C1 segment of cervical spinal cord (tissue), 14 donors: ENCODE measurements at places on chromosomes 11 and 22.

DNA sequence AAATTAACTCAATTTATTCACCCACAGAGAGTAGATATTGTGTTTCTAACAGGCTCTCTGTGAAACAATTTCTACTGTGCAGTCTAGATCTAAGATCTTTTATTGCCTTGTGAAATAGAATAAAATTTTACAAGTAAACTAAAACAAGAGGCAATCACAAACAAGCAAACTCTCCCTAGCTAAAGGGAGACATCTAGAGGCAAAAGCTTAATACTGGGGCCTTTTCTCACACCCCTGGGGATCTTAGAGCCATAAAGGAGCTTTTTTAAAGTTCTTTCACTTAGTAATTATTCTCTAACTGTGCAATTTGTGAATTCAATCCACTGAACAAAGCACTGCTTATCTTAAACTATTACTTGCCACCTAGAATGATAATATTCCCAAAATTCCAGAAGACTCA, 19.7 kb downstream of the ALG9 start:
- no peak for DNase-seq

GRCh38 chr22:33393432-33393831, 335.3 kb upstream of the SYN3 start:
- DNase-seq: no peak

- no peak for DNase-seq
Observed at GRCh38 chr11:75142714-75143419, 8.0 kb upstream of the SLCO2B1 start.

GRCh38 chr11:65615950-65616574, 486 bp downstream of the PCNX3 start:
- no peak for DNase-seq

DNA sequence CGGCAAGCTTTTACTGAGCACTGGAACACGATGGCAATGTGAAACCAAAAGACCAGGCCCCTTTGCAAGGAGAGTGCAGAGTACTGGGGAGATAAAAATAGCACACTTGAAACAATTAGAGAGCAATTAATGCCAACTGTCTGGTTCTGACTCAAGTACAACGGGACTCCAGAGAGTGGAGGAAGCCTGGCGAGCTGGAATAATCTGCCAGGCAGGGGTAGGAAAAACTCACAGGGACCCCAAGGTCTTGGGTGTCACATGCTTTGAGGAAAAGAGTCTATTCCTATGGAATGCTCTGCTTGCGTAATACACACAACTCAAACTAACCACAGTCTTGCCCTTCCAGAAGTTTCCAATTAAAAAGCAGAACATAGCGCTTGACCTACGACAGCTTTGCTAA, 113.0 kb upstream of the CLMP start:
- DNase-seq: no peak

- DNase-seq: no peak
Observed at GRCh38 chr22:41387341-41387740, 5.6 kb downstream of the TEF start.

DNA sequence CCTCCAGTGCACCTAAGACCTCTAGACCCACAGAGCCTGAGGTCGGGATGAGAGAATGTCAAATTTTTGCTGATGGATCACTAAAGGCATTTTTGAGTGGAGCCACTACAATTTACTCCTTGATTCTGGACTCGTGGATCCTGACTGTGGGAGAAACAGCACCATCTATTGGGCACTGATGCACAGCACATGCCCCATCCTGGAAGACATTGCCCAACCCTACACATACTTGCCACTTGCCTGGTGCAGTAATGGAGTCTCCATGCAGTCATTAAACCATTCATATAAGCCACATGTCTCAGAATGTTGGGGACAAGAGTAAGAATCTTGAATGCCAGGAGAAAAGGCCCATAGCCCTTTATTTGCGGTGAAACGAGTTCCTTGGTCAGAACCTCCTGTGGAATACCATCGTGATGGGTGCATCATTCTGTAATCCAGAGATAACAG, 103.9 kb downstream of the GGTLC2 start:
- DNase-seq: peak; percentile 2

- no peak for DNase-seq
Observed at GRCh38 chr11:101336858-101337257, 207.2 kb upstream of the PGR start.

DNA sequence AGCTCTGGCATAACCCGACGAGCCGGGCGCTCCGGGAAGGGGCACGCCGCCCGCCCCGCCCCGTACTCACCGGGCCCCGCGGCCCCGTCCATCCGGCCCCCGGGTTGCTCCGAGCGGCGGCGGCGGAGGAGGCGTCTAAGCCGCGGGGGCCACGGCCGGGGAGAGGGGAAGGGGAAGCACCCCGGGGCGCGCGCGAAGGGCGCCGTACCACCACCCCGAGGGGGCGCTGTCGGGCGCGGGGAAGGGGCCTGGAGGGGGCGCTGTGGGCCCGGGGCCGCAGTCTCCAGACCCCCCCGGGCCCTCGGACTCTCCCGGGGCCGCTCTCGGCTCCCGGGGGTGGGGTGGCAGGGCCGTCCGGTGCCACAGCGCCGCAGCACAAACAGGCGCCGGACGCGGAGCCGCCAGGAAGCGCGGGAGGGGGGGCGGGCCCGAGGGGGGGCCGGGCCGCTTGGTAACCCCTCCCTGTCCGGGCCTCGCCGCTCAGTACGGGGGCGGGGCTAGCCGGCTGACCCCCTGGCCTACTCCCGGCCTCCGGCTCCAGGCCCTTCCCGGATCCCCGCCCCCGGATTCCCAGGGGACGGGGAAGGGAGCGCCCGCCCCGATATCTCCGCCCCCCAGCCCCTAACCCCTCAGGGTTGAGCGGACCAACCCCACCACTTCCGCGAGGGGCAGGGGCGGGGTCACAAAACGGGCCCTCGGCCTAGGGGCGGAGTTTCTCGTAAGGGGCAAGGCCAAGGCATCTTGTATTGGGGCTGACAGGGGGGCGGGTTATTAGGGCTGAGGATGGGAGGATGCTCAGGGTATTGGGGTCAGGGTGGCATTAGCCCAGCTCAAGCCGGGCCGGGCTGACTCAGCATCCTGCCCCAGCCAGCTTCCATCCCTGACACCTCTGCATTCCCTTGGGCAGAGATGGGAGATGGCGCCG, at the start of the genes EML3 and ROM1:
Gene EML3, minus strand, starts transcription at position 410 of the 925 bp plus-strand sequence. Its CDS starts 318 bp downstream, at position 92.
Gene ROM1, plus strand, starts transcription at position 892 of the 925 bp plus-strand sequence. Its CDS starts 25 bp downstream, at position 917.
- DNase-seq: peak; percentile 80

DNA sequence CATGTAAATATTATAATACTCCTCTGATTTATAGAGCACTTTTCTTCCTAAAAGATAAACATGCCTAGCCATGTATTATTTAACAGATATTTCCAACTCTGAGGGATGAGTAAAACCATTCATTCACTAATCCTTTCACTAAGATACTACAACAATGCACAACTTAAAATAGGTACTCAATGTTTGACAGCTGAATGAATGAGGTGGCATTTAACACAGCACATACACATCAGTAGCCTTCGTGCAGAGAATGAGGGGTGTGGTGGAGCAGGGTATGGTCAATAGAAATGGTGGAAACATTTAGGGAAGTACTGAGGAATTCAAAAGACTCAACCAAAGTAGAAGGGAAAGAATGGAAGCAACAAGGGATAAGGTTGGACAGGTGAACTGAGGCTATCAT, 46.7 kb upstream of the MTNR1B start:
- no peak for DNase-seq

- no peak for DNase-seq
Observed at GRCh38 chr11:73962101-73962705, 11.4 kb downstream of the DNAJB13 start.

DNA sequence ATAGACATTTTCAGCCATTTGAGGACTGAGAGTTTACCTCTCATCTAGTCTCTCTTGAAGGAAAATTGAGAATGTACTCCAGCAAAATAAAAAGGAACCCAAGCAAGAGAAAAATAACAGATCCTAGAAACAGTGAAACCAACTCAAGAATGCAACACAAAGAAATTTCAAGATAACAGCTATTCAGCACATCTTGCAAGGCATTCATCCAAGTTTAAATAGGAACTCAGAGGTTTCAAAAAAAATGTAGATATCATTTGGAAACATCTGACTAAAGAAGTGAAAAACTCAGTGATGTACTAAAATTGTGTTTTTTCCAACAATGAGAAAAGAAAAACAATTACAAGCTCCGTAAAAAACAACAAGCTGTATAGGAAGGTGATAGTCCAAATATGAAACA, 76.4 kb downstream of the TMEM135 start:
- no peak for DNase-seq

GRCh38 chr22:24326266-24326665, 55.6 kb downstream of the SPECC1L start:
- DNase-seq: no peak

DNA sequence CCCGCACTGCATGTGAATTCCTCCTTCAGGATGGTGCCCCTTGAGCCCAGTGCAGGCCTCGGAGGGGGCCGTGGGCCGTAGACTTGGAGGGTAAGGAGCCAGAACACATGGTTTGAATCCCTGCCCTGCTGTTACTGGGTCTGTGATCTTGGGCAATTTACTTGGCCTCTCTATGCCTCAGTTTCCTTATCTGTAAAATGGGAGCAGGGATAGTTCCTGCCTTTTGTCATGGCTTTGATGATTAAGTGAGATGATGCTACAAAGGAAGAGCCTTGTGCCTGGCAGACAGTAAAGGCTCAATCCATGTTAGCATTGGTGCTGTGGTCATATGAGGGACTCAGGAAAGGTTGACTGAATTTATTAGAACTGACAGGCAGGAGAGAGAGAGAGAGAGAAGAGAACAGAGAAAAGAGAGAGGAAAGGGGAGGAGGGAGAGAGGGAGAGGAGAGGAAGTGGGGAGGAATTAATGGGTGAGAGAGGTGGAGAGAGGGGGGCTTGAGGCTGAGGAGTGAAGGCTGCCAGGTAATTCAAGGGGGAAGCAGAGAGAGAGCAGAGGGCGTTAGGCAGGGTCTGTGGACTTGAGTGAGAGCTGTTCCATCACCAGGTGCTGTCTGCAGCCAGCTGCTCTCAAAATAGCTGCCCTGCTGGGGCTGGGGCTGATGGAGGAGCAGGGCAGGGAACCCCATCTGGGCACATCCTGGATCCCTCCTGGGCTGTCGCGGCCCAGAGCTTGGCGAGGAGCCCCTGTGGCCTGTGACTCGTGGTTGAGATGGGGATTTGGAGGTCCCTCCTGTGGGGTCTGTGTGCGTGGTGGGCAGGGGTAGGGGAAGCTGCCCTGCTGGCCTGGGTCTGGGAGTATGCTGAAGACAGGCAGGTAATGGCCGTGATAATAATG, 44.1 kb downstream of the MCM5 start:
- DNase-seq: no peak

- no peak for DNase-seq
Observed at GRCh38 chr11:126079621-126080124, 17.0 kb upstream of the CDON start.

GRCh38 chr22:22111267-22111751, 128.7 kb upstream of the TOP3B start:
- DNase-seq: no peak

DNA sequence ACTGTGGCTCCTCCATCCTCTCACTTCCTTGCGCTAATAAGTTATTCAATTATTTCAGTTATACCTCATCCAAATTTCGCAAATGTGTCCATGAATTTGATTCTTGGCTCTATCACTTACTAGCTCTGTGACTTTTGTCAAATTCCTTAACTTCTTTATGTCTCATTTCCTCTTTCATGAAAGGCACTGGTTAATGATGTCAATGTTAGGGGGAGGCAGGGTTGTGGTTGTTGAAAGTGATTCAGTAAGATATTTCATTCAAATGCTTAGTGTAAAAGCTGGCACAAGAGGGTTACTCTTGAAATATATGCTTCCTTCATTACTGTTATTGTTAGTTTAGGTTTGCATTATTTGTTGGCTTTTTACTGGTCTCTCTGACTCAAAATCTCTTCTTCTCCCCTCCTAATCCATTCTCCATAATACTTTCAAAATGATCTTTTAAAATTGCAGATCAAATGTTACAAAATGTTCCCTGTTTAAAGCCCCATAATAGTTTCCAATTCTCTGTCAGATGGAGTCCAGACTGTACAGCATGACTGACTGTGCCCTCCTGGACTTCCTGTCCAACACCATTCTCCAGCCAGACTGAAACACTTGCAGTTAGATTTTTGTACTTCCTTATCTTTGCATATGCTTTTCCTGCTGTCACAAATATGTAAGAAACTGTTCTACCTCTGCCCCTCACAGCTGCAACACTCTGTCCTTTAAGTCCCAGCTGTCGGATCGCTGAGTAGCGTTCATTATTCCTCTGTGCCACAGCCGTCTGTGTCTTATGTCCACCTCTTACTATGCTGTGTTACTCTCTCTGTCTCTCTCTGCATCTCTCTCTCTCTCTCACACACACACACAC, 510.6 kb upstream of the RAG2 start:
- no peak for DNase-seq

DNA sequence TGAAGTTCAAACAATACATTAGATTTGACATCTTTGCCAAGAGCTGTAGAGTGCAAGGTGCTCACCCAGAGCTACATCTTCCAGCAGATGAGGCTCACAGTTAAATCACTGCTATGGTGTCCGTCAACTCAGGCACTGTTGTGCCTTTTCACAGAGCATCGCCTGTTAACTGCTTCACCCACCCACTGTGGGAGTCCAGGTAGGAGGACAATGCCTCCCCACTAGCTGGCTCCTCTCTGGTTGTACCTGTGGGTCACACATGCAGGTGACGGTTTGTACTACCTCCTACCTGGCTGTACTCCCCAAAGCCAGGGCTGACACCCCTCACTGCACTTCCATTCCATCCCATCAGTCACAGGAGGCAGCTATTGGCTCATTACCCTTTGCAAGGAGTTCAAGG, 84.6 kb upstream of the TOP3B start:
- no peak for DNase-seq

- no peak for DNase-seq
Observed at GRCh38 chr22:47374901-47375575, 612.6 kb downstream of the TBC1D22A start.

DNA sequence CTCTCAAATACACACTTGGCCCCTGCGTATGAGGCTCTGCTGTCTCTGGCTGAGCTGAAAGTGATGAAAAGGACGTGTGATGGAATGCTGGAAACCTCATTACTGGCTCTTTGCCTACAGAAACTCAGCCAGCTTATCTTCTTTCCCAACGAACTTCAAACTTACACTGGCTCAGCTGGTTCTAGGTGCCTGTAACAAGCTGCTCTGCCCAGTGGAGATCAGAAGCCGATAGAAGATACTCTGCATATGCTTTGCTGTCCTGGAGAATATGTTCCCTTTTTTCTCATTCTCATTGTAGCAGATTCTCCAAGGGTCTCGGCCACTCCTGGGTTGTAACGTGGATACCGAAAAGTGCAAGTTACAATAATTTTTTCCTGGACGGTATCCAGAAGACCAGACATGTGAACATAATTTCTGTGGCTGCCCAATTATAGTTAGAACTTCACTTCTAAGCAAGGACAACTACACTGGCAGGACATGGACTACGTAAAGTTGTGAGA, 405.3 kb upstream of the CCDC90B start:
- no peak for DNase-seq
